ENCODE measurements at places on chromosomes 3 and 15.

GRCh38 chr3:161093895-161094294 is 11.3 kb downstream of the B3GALNT1 start:
- no peak for DNase-seq

DNA sequence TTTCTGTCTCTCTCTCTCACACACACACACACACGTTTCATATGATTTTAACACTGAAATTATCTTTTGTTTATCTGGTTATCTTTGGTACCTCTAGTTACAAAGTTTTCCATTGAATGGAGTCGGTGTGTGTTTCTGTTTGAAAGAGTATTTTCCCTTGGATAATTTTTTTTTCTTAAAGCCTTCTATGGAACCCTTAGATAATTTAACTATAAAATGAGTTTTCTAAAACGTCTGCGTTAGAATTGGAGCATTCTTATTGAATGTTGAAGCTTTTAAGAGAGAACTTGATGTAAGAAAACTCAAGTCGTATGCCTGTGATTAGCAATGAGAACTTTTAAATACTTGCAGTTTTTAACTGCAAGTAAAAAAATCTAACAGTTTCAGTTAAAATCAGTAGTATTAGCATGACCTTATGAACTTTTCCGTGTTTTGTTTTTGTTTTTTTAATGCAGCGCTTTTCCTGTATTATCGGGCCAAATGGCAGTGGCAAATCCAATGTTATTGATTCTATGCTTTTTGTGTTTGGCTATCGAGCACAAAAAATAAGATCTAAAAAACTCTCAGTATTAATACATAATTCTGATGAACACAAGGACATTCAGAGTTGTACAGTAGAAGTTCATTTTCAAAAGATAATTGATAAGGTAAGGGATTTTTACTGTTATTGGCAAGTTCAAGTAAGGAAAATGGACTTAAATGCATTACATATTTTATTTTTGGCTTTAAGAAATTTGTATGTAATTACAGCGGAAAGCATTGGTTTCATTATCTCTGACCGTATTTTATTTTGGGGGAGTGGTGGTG is 3.0 kb downstream of the SMC4 start:
- no peak for DNase-seq

- DNase-seq = no peak
Measured at GRCh38 chr15:69082021-69082502, 67.6 kb downstream of the NOX5 start.

DNA sequence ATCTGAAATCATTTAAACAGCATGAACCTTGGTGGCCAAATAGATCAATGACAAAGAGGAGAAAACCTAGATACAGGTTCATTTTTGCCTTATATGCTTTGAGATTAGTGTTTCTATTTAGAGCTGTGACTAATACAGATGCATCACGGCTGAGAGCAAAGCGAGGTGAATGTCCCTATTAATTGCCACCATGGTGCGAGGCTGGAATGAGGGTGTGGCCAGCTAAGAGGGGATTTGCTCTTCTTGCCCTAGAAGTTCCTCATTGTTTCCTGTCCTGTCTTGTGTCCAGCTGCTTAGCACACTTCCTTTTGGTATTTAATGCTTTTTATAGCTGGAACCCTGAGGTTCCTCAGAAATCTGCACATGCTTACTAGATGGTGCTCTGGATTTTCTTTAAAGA is 339.1 kb upstream of the RGMA start:
- no peak for DNase-seq

GRCh38 chr3:81468391-81468790 is 293.1 kb downstream of the GBE1 start:
- no peak for DNase-seq

- no peak for DNase-seq
Measured at GRCh38 chr15:75531041-75531450, 48.1 kb downstream of the PTPN9 start.

GRCh38 chr3:50369012-50369670 is 9.8 kb upstream of the TMEM115 start:
- no peak for DNase-seq
